ENCODE measurements at places on chromosomes 2 and 18.

GRCh38 chr2:97806738-97807618 is 93.6 kb downstream of the ZAP70 start:
- peak; percentile 36 for DNase-seq

- DNase-seq: no peak
Measured at GRCh38 chr18:38751898-38752297, 1186.3 kb upstream of the CELF4 start.

DNA sequence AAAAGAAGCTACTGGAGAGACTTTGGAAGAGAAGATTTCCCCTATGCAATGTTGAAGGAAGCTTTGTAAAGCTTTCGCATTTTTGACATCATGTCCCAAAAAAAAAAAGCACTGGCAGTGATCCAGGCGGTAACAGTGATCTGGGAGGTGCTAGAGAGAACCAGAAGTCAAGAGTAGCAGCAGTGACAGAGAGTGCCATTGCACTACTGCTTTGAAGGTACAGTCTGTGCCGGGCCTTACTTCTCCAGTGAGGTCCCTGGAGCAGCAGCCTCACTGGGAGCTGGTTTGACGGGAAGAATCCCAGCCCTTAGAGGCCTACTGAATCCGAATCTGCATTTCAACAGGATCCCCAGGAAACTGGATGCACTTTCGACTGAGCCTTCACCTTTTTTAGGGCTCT is 50.9 kb upstream of the ATL2 start:
- DNase-seq: no peak

- no peak for DNase-seq
Measured at GRCh38 chr18:63229971-63230370, 89.6 kb downstream of the BCL2 start.

DNA sequence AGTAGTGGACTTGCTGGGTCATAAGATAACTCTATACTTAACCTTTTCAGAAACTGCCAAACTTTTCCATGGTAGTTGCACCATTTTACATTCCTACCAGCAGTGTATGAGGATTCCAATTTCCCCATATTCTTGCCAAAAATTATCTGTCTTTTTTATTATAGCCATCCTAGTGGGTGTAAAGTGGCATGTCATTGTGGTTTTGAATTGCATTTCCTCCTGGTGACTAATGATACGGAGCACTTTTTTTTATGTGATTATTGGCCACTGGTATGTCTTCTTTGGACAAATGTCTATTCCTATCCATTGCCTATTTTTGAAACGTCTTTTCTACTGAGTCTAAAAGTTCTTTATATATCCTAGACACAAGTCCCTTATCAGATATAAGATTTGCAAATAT is 44.3 kb downstream of the CACNB4 start:
- no peak for DNase-seq
